IPS DF 19.7 (cell line): ENCODE measurements at places on chromosomes 7 and 10.

GRCh38 chr7:4406288-4407058 is 275.6 kb upstream of the FOXK1 start:
- DNase-seq, result no peak

GRCh38 chr10:11831520-11831951 is 8.4 kb downstream of the PROSER2 start:
- DNase-seq, result no peak

- DNase-seq, result no peak
These were observed 94.1 kb downstream of the SGMS1 start for GRCh38 chr10:50529660-50530059.

- no peak for DNase-seq
These were observed 83.3 kb downstream of the PAX2 start for GRCh38 chr10:100828738-100829096.

DNA sequence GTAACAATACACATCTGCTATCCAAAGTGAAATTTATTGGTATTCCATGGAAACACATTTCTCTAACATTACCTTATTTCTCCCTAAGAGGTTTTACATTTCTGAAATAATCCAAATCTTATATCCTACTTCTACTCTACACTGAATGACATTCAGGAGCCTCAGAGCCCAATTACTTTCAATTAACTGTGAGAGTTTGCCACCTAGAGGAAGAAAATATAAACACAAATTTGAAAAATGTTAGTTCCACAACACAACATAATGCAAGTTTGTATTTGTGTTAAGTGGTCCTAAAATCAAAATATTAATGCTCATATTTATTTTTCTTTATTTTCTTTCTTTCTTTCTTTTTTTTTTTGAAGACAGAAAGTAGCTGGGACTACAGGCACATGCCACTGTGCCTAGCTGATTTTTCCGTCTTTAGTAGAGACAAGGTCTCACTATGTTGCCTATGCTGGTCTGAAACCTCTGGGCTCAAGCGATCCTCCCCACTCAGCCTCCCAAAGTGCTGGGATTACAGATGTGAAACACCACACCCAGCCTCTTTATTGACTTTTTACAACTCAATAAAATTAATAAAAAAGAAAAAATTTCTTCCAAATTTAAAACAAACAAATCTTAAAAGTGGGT is 46.0 kb downstream of the ATAD1 start:
- DNase-seq, result no peak

DNA sequence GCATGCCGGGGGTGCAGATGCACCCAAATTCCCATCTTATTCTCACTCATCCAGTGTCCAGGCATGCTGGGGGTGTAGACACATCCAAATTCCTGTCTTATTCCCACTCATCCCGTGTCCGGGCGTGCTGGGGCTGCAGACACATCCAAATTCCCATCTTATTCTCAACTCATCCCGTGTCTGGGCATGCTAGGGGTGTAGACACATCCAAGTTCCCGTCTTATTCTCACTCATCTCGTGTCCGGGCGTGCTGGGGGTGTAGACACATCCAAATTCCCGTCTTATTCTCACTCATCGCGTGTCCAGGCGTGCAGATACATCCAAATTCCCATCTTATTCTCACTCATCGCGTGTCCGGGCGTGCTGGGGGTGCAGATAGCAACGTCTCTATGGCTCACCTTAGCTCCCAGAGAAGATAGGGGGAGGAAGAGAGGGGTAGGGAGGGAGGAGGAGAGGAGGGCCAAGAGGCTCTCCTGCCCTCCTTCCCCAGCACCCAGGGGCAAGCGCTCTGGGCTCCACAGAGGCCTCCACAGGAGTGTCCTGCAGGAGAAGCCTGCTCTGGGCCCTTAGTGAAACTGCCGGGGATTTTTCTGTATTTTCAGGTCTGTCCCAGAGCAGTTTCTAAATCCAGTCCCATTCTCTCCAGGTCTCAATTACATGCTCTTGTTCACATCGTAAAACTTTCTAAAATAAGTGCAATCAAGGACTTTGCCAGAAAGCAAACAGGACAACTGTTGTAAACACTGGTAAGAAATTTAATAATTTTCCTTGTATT is 210.8 kb downstream of the DIP2C start:
- no peak for DNase-seq

GRCh38 chr7:115009736-115010440 is 88.0 kb downstream of the MDFIC start:
- DNase-seq, result no peak

DNA sequence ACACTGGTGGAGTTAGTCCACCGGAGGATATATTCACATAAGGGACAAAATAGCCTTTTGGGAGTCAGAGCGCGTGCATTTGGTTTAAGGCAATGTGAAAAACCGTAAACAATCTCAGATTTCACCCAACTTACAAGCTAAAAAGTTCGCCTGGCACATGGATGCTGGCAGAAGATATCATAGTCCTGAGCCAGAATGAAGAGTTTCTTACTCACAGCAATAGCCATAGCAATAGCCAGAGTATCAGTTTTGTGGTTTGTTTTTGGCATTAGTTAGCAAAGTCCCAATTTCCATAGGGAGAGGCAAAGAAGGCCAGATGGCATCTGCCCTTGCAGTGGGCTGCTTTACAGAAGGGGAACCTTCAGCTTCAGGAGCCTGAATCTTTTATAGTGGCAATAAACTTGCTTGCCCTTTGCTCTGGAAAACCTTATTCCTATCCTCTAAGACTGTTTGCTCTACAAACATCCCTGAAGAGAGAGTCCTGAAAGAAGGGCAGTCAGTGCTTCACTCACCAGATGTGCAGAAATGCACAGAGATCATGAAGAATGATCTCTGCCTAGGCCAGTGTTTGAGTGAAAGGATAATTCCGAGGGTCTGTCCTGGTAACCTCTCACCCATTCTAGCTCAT is 28.7 kb upstream of the RSBN1L start:
- no peak for DNase-seq

GRCh38 chr10:75544386-75544785 is 113.0 kb downstream of the LRMDA start:
- DNase-seq, result no peak

DNA sequence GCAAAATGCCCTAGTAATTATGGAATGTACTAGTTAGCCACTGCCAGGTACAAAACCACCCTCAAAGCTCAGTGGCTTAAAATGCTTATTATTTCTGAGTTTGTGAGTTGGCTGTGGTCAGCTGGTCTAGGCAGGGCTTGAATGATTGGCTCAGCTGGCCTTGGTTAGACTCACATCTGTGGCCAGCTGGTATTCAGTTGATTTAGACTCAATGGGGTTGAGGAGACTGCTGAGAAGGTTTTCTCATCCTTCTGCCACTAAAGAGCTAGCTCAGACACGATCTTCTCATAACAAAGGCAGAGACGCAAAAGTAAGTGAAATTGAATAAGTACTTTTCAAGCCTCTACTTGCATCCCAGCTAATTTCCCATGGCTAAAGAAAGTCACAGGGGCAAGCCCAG is 57.1 kb upstream of the CYP2C18 start:
- no peak for DNase-seq

- no peak for DNase-seq
These were observed 13.2 kb downstream of the POM121L12 start for GRCh38 chr7:53048638-53049037.

GRCh38 chr7:41892356-41893100 is 189.6 kb upstream of the INHBA start:
- peak; percentile 25 for DNase-seq

- DNase-seq, result no peak
These were observed 126.5 kb downstream of the ARID5B start for GRCh38 chr10:62027841-62028501.

- DNase-seq, result no peak
These were observed 1.2 kb upstream of the TFR2 start for GRCh38 chr7:100642534-100642907.

- no peak for DNase-seq
These were observed 37.2 kb downstream of the LRMDA start for GRCh38 chr10:75468612-75469005.

- DNase-seq, result no peak
These were observed 19.1 kb upstream of the FAM53B start for GRCh38 chr10:124763267-124763666.

DNA sequence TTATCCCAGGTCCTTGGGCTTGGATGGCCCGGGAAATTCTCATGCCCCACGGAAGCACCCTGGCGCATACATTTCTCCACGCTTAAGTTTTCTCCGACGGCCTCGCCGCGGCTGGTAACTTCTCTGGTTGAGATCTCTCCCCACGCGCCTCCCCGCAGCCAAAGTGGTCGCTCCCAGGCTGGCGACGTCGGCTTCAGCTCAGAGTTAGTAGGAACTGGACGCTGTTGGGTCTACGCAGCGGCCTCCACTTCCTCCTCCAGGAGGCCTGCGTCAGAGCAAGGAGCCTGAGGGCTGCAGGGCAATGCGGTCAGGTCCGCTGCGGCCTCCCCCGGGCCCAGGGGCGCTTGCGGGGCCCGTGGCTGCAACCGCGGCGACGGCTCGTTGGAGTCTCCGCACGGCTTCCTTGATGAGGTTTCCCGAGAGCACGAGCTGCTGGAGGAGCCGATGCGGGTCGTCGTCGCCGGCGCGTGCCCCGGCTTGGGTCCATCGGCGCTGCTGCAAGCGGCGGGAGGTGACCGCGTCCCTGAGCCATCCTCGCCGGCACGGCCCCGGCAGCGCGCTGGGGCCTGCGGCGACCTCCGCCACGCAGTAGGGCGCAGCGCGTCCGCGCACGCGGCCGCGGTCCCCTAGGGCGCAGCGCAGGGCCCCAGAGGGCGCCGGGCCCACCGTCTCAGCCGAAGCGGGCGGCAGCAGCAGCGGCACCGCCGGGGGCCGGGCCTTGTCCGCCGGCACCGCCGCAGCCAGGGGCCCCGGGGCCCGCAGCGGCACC is 744 bp downstream of the FRAT2 start:
- DNase-seq, result no peak

GRCh38 chr10:70441161-70441894 is at the start of gene NODAL:
Gene NODAL, minus strand, starts transcription at chr10:70441681. Its CDS starts 14 bp downstream, at chr10:70441667.
- DNase-seq, result no peak

DNA sequence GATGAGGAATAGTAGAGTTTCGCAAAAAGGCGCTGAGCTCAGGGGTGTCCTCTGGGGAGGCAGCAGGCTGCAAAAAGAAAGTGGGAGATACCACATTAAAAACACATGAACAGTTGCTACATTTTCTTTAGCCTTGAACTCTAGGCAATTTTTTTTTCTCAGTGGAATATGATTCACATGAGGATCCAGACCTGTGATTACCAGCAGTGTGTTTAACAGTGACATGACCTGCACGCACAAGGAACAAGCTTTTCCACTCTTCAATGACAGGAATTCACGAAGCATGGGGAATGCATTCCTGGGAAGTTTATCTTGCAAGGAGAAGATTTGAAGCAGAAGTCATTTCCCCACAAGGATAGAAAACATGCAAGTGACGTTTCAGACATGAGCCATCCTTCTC is 161.6 kb downstream of the ITGA8 start:
- DNase-seq, result no peak

GRCh38 chr7:3778345-3778744 is 477.3 kb downstream of the SDK1 start:
- no peak for DNase-seq

DNA sequence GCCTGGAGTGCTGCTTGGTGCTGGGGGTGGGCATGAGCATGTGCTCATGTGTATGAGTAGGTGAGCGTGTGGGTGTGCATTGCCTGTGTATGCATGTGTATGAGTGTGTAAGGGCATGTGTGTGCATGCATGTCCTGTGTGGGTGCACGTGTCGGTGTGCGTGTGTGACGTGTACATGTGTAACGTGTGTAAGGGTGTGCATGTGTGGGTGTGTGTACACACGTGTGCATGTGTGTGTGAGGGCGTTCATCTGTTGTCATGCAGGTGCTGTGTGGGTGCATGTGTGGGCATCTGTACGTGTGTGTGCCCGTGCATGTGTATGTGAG is 30.3 kb downstream of the FAM20C start:
- no peak for DNase-seq

DNA sequence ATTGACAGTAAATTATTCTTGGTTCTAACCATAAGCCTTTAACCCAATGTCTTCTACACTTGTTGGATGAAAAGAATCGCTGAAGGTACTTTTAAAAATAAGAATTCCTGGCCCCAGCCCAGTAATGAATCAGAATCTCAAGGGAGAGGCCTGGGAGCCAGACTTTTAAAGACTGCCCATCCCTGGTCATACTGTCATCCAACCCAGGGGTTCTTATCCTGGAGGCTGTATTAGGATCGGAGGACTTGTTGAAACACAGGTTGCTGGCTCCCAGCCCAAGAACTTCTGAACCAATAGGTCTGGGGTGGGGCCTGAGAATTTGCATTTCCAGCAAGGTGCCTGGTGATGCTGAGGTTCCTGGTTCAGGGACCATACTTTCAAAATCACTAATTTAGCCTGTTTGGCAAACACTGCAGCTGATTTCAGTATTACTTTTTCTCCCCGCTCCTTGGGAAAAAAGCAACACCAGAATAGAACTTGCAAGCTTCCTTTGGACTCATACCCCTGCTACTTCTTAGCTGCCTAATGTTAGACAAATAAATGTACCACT is 79.5 kb upstream of the FAM133B start:
- no peak for DNase-seq

- DNase-seq, result no peak
These were observed 40.2 kb upstream of the ATXN7L1 start for GRCh38 chr7:105916603-105917002.

GRCh38 chr10:114189700-114190099 is 10.5 kb downstream of the TDRD1 start:
- no peak for DNase-seq

GRCh38 chr7:74627661-74628411 is 29.7 kb upstream of the GTF2I start:
- no peak for DNase-seq

DNA sequence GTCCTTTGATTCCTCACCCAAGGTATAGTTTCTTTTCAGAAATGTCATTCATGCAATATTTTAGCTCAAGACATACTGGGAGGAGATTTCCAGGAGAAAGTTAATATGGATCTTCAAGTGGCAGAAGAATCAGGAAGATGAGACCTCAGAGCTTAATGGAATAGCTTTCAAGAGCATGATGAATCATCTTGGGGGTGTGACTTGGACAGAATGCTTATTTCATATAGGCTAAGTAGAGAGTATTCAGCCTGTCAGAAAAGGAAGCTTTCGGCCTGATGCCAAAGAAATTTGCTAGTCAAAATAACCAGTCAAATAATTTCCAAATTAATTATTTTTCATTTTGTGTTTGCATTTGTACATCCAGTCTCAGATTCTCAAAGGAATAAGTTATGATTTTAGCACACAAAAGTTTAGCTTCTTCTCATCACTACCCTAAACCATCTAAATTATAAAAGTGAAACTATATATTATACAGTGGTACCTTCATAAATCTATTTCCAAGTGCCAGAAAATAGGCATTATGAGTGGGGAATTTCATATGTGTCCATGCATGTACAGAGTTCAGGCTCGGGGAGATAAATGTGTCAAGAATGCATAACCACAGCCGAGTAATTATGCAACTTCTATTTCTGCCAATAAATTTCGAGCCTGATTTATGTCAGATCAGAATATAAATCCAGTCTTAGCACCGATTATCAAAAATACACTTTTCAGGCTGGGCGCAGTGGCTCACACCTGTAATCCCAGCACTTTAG is 27.3 kb upstream of the CALD1 start:
- DNase-seq, result no peak
